ENCODE measurements at places on chromosomes 13 and 19.
A peak's percentile ranks its signal among the peaks of the same experiment; 100 is the strongest.

- DNase-seq, result no peak
Observed at GRCh38 chr13:52446265-52446664, 4.2 kb downstream of the VPS36 start.

DNA sequence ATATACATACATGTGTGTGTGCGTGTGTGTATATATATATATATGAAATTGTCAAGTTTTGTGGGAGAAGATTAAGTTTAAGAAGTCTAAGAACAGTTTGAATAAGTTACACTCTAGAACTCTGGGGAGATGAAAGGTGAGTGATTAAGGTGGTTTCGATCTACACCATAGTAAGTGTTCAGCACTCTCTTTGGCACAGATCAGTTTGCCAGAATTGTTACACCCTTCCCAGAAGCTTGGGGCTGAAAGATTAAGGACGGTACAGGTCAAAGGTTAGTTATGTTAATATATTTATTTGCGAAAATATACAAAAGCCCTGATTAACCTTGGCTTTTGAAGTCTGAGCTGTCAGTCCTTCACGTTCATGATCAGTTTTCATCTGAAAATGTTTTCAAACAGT is 309.1 kb downstream of the KLF5 start:
- DNase-seq, result no peak

GRCh38 chr13:31051999-31052398 is 109.7 kb downstream of the HSPH1 start:
- DNase-seq, result peak; percentile 22

GRCh38 chr19:21593934-21594820 is 88.8 kb downstream of the ZNF429 start:
- no peak for DNase-seq

DNA sequence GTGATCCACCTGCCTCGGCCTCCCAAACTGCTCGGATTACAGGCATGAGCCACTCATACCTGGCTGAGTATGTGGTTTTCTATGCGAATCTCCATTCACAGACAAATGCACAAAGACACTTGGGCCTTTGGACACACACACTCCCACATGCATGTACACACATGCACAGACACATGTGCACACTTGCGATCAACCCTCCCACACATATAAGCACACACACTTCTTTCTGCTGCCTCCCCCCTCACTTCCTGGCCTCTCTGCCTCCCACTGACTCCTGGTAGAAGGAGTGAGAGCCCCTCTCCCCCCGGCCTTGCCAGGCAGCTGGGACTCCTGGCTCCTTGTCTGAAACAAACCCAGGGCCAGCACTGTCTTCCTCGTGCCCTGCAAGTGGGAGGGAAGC is 29.3 kb upstream of the PLEKHF1 start:
- no peak for DNase-seq

GRCh38 chr13:21395953-21396352 is 63.1 kb downstream of the ZDHHC20 start:
- DNase-seq, result no peak

GRCh38 chr13:46753917-46754316 is 43.0 kb downstream of the ESD start:
- no peak for DNase-seq

- no peak for DNase-seq
Observed at GRCh38 chr13:23618341-23618740, 48.1 kb downstream of the TNFRSF19 start.

GRCh38 chr19:803099-803561 is 5.9 kb downstream of the PTBP1 start:
- DNase-seq, result no peak

- no peak for DNase-seq
Observed at GRCh38 chr19:4067396-4068046, 822 bp upstream of the ZBTB7A start.

DNA sequence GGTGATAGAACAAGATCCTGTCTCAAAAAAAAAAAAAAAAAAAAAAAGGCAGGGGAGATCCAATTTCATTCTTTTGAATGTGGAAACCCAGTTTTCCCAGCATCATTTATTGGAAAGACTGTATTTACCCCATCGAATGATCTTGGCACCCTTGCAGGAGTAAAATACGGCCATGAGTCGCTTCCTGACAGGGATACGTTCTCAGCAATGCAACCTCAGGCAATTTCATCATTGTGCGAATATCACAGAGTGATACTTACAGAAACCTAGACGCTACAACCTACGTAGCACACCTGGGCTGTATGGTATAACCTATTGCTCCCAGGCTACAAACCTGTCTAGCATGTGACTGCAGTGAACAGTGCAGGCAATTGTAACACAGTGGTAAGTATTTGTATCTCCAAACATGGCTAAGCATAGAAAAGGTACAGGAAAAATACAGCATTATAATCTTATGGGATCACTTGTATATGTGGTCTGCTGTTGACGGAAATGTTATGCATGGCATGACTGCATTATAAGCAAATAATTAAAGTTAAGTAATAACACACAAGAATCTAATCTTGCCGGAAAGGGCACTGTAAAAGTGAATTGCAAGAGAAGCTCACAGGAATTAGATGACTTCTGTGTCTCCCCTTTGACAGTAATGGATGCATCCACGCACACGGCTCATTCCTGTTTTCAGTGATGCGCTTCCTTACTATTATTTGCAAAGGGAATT is 24.1 kb downstream of the RFX2 start:
- no peak for DNase-seq

DNA sequence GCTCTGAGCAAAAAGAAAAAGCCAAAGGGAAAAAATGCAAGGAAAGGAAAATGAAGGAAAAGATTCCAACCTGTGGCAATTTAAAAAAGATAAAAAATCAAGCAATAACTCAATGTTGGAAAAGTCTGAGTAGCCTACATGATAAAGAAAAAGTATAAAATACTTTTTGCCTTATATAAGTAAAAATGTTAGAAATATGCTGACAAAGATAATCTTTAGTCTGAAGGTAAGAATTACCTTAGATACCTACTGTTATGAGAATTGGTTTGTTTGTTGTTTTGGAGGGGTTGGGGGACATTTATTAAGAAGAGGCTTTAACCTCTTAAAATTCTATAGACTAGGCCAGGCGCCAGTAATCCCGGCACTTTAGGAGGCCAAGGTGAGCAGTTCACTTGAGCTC is 29.7 kb upstream of the CPB2 start:
- DNase-seq, result no peak

DNA sequence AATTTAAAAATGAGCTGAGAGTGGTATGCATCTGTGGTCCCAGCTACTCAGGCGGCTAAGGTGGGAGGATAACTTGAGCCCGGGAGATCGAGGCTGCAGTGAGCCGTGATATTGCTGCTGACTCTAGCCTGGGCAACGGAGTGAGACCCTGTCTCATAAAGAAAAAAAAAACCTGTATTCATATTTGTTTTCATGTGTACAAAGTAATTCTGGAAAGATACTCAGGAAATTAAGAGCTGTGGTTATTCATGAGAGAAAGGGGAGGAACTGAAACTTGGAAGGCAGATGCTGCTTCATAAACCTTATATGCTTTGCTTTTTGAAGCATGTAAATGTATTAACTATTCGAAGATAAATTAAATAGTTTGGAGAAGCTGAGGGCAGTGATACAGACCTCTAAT is 8.8 kb upstream of the RLN3 start:
- DNase-seq, result no peak

- DNase-seq, result no peak
Observed at GRCh38 chr19:1533510-1534150, 9.8 kb downstream of the PLK5 start.

DNA sequence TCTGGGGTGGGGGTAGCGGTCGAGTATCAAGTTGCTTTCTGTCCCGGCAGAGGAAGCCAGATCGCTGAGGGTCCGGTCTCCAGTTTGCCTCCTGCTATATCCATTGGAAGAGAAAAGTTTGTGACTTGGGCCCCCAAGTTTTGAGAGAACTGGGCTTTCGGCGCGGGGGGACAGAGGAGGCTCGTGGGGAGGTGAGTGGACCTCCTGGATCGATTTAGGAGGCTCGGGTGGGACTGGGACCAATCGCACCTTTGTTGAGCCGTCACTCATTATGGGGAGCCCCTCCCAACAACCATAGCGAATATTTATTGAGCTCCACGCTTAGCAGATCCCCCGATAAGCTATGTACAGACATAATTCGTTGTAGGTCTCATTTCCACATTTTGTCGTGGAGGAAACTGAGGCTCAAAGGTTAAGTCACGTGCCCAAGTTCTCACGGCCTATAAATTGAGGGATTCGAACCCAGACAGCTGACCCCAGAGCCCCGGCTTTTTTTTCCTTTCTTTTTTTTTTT is 909 bp downstream of the RFXANK start:
- DNase-seq, result no peak

DNA sequence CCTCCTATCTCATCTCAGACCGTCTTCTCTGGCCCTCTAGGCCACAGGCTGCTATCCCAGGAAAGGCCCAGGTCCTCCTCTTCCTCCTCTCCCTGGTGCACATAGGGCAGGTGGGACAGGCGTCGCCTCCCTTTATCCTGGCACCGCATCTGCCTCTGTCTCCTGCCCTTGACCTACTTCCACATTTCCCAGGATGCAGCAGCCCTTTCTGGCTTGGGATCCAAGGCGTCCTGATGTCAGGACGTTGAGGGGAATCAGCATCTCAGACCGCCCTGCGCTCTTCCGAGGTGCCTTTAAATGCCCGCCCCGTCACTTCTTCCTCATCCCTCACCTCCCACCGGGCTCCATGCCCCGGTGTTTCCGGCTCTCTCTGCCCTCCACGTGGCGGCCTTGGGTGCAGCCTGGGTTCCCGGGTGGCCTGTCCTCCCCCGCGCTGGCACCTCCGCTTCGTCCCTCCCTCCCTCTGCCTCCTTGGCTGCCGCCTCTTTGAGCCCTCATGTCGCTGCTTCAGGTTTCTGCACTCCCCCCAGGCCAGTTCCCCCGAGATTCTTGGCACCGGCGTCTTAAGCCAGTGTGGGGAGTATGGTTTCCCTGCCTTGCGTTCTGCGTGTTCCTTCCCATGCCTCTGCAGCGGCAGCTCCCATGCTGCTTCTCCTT is 66.3 kb downstream of the KDM4B start:
- no peak for DNase-seq

- DNase-seq, result no peak
Observed at GRCh38 chr13:79658333-79658975, 177.5 kb downstream of the NDFIP2 start.

DNA sequence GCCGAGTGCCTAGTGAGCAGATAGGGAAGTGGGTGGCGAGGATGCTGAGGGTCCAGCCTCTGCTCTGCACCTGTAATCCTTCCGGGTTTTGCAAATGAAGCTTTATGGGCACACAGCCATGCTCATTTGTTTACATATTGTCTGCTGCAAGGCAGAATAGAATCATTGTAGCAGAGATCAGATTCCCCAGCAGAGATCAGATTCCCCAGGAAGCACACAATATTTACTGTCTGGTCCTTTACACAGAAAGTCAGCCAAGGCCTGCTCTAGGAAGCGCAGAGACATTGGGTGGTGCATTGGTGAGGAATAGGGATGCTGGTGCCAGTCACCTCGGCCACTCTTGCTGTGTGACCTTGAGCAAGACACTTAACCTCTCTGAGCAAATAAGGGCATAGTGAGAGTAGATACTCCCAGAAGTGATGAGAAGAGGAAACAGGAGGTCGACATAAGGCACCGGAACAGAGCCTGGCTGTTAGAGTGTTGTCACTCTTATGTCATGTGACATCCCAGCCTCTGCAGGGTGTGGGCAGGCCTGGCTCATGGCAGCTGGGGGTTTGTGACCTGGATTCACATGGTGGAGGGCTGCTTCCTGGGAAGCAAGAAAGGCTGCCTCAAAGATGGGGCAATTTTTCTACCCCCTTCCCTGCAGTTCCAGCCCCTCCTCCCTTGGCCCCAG is 25.6 kb downstream of the CARM1 start:
- no peak for DNase-seq

GRCh38 chr19:10583036-10583776 is 3.9 kb downstream of the AP1M2 start:
- no peak for DNase-seq

DNA sequence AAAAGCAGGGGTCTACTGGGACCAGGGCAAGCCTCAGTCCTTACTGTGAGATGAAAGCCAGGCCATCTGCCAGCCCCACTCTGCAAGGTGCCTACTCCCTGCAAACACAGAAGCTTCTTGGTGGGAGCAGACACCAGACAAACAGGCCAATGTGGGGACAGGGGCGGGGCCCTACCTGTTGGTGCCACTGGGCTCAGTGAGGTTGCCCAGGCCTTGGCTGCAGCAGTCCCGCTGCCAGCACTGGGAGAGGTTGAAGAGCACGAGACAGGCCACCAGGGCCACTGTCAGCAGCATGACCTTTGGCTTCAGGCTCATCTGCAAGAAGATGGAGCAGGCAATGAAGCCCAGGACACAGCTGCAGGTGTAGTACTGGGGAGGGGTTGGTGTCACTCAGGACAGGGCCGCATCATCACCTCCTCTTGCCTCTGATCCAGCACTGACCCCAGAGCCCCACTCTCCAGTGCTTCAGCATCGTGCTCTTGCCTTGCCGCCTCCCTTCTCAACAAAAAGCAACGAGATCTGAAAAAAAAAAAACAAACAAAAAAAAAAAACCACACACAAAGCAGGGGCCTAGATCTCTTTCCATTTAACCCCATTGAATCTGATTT is 72.6 kb downstream of the NBEA start:
- DNase-seq, result no peak

- DNase-seq, result no peak
Observed at GRCh38 chr19:31970027-31970461, 375.4 kb upstream of the ZNF507 start.

DNA sequence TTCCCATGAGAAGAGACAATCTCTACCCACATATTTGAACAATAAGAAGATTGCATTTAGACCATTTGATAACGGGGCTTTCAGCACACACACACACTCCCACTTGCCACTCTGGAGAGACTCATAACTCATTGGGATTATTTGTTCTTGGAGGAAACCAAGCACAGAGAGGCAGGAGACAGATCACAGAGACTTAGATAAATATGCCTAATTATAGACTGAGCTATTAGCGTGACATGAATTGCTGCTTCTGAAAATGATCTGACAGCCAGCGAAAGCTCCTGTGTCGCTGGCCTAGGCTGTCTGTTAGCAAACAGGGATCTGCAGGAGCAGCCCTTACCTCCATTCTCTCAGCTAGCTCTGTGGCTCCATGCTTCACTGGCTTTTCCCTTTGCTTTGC is 111.4 kb downstream of the CCNA1 start:
- DNase-seq, result no peak

DNA sequence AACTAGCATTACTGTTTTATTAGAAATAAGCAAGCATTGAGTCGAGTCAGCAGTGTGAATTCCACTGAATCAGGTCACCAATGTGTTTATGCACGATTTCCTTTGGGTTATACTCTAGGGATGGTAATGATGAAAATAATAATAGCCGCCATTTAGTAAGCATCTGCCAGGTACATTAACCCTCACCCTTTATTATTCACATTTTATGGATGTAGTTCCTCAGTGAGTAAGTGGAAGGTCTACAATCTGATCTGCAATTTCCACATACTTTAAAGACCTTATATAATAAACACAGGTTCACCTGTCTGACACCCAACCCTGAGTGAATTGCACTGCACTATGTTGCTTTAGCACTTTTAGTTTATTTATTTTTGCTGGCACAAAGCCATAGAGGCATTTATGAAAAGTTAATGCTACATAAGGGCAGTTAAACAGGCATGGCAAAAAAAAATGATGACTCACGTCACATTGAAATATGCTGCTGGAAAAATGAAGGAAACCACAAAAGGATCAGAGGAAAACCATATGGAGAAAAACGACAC is 122.4 kb downstream of the TRPC4 start:
- DNase-seq, result no peak
